Right lobe of liver (tissue), 6 donors: ENCODE measurements at places on chromosomes 4 and X. TPM values are rescaled to one million over a fixed set of nuclear protein-coding genes. Genes with fewer than 3 reads are reported as not detected.

SLC2A9 gene
- total RNA-seq: 25.0 TPM

F8A2 gene
- not detected for total RNA-seq

GPM6B gene
- total RNA-seq: 1.6 TPM

HTR2C gene
- total RNA-seq: not detected

KDR gene
- total RNA-seq: 8.1 TPM

ETDB gene
- not detected for total RNA-seq

MRFAP1L1 gene
- total RNA-seq: 19.2 TPM

CSN1S1 gene
- not detected for total RNA-seq

ODAPH gene
- not detected for total RNA-seq

F11 gene
- total RNA-seq: 179 TPM

AWAT2 gene
- total RNA-seq: not detected

CLNK gene
- total RNA-seq: not detected

CD40LG gene
- not detected for total RNA-seq

SOX3 gene
- not detected for total RNA-seq

PSMD10 gene
- 23.1 TPM for total RNA-seq

ANTXR2 gene
- total RNA-seq: 33.2 TPM

TEX13D gene
- total RNA-seq: not detected

C1QTNF7 gene
- 0.92 TPM for total RNA-seq

HTN3 gene
- total RNA-seq: not detected

TRPC3 gene
- total RNA-seq: 0.10 TPM

RAB39B gene
- 0.06 TPM for total RNA-seq

ANOS1 gene
- 0.37 TPM for total RNA-seq

HOPX gene
- 0.27 TPM for total RNA-seq

POU4F2 gene
- total RNA-seq: not detected

IGFBP7 gene
- total RNA-seq: 281 TPM

FREM3 gene
- not detected for total RNA-seq

CCDC158 gene
- 1.9 TPM for total RNA-seq

GALNT7 gene
- 2.1 TPM for total RNA-seq

CRMP1 gene
- 0.10 TPM for total RNA-seq

NUDT6 gene
- total RNA-seq: 13.2 TPM

CDKL2 gene
- total RNA-seq: not detected

USP27X gene
- total RNA-seq: 1.2 TPM

SLC25A53 gene
- 4.1 TPM for total RNA-seq

RTL3 gene
- not detected for total RNA-seq

AMTN gene
- not detected for total RNA-seq

NKX3-2 gene
- not detected for total RNA-seq

PNPLA4 gene
- 28.3 TPM for total RNA-seq

NMU gene
- total RNA-seq: not detected

CTAG2 gene
- total RNA-seq: not detected

SLC4A4 gene
- total RNA-seq: 26.7 TPM

ANAPC4 gene
- total RNA-seq: 10.6 TPM

F8A1 gene
- 20.2 TPM for total RNA-seq

PF4V1 gene
- not detected for total RNA-seq

MAGEE1 gene
- 0.56 TPM for total RNA-seq

RPL10 gene
- total RNA-seq: 1,566 TPM

PTTG2 gene
- 0.32 TPM for total RNA-seq

ZCCHC12 gene
- total RNA-seq: not detected

DCLK2 gene
- 1.8 TPM for total RNA-seq

GNRHR gene
- total RNA-seq: not detected

TCEANC gene
- total RNA-seq: 4.8 TPM
